ENCODE measurements at places on chromosomes 13 and 19.

- DNase-seq, result no peak
Observed at GRCh38 chr19:22600690-22601648, 33.2 kb upstream of the ZNF492 start.

DNA sequence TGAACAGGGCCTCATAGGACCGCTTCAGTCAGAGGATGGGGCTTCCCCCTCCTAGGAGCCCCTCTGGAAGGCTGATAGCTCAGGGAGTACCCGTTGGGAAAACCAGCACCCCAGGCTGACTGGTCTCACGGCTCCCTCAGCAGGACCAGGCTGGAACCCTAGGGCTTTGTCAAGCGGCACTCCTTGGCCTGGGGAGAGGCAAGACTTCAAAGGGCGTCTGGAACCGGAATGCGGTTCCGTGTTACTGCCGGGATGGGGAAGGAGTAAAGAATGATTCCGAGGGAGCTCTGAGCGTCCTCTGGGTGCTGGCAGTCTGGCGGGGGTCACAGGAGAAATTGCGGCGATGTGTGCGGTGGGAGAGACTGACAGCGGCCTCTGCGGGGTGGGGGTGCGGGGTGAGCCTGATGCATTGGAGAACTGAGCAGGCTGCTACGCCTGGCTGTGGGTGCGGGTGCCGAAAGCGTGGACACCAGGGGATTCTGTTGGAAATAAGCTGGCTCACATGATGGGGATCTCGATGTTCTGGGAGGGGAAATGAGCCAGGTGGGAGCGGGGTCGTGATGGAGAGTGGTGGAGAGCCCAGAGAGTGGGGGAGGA, 1.9 kb downstream of the COX6B2 start:
- DNase-seq, result no peak

- no peak for DNase-seq
Observed at GRCh38 chr19:55224038-55224665, 4.4 kb downstream of the TMEM86B start.

DNA sequence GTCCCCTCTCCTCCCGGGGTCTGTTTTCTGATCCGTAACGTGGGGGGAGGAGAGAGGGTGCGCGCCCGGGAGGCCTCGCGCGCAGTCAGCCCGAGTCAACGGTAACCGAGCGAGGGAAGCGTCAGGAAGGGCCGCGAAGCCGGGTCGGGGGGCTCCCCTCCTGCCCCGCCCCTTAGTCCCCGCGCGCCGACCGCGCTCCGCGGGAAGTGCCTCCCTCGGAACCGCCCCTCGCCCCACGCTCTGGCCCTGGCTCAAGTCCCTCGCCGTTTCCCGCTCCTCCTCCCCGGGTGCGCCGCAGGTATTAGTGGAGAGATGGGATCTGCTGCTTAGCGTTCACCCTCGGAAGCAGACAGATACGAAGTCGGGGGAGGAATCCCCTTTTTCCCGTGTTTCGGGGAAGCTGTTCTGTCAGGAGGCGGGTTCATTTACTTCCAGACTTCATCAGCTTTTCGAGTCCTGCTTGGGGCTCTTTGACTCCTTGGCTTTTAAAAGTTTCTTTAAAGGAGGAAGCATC, 770 bp downstream of the HNRNPM start:
- no peak for DNase-seq
